ENCODE measurements at places on chromosomes 12 and 14.

GRCh38 chr12:47105914-47106674, 26.3 kb upstream of the AMIGO2 start:
- DNase-seq = no peak

GRCh38 chr12:2032506-2032905, 20.3 kb upstream of the CACNA1C start:
- no peak for DNase-seq

GRCh38 chr12:46160101-46160980, 108.5 kb downstream of the SLC38A1 start:
- DNase-seq = no peak

GRCh38 chr12:111448266-111448830, 42.6 kb downstream of the SH2B3 start:
- no peak for DNase-seq

- no peak for DNase-seq
Measured at GRCh38 chr14:67999705-68000384, 180.3 kb downstream of the RAD51B start.
